ENCODE measurements at places on chromosomes 6 and 20.

DNA sequence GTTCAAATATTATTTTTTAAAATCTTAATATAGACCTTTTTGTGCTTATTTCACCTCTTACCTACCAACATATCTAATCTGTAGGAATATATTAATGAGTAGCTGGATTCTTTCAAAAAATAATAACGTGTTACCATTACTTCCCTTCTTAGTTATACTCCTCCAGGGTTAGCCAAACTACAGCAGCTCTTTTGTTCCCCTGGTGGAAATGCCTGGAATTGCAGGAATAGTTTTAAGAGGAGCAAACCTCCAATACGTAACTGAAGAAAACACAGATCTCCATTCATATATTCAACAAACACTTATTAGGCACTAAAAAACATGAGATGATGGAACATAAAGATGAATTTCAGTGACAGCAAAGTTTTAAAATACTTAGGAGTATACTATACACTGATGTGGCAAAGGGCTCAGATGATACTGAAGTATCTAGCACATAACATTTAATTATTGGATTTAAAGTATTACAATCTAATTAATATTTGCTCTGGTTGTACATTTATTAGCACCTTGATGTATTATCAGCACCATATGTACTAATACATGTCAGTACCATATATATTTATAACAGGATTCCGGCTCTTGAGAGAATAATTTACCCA, 78.3 kb downstream of the TBX18 start:
- no peak for DNase-seq

- DNase-seq = no peak
Observed at GRCh38 chr20:25580711-25581110, 4.6 kb downstream of the NINL start.

GRCh38 chr20:34524426-34524825, 8.2 kb downstream of the DYNLRB1 start:
- no peak for DNase-seq

GRCh38 chr6:156107624-156108101, 652.0 kb upstream of the NOX3 start:
- DNase-seq = no peak

DNA sequence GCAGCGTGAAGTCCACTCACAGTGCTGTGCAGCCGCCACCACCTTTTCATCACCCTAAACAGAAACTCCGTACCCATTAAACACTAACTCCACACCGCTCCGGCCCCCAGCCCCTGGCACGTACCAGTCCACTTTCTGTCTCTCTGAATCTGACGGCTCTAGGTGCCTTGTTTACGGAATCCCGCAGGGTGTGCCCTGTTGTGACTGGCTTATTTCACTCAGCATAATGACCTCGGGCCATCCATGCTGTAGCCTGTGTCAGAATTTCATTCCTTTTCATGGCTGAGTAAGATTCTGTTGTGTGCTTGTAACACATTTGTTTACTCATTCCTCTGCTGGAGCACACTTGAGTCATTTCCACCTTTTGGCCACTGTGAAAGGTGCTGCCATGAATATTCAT, 18.0 kb downstream of the TCFL5 start:
- no peak for DNase-seq

- no peak for DNase-seq
Observed at GRCh38 chr6:148367411-148368024, 24.9 kb downstream of the SASH1 start.

DNA sequence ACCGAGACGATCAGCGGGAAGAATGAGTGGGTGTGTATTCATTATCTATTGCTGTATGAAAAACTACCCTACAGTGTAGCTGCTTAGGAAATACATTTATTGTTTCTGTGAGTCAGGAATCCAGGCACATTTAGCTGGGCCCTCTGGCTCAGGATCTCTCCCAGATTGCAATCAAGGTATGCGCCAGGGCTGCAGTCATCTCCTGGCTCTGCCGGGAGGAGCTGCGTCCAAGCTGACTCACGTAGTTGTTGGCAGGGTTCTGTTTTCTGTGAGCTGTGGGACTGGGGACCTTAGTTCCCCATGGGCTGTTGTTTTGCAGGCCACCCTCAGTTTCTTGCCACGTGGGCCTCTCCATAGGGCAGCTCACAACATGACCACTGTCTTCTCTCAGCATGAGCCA, 68.2 kb upstream of the FUCA2 start:
- no peak for DNase-seq

DNA sequence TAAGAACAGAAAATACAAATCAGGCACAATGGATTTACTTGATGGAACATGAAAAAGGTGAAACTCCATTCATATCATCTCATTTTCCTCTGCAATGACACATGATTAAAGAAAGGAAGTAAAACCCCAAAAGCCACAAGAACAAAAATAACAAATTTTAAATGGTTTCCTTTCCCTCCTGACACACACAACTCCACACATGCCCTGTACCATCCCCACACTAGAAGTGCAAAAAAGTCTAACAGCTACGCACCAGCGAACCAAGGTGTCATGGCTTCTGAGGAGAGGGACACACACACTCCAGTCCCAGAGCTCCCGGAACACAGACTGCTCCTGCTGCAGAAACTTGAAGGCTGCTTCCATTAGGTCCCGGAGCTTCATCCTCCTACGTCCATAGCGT, 25.3 kb downstream of the MDN1 start:
- no peak for DNase-seq

DNA sequence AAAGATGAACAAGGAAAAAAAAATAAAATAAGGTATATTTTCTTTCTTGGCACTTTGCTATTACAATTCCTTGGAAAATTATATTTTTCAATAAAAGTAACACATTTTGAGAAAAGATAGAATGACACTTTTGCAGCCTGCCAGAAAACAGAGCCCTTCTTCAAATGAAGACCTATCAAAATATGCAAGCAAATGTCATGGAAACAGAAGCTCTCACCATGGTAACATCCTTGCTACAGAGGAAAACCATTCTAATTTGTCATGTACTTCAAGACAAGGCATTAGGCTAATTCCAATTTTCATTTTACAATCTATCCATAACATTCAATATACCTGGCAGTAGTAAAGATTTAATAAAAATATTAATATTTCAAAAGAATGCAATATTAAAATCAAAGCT, 177.9 kb downstream of the RNGTT start:
- DNase-seq = no peak

- DNase-seq = no peak
Observed at GRCh38 chr6:42229506-42230119, 12.0 kb upstream of the MRPS10 start.

DNA sequence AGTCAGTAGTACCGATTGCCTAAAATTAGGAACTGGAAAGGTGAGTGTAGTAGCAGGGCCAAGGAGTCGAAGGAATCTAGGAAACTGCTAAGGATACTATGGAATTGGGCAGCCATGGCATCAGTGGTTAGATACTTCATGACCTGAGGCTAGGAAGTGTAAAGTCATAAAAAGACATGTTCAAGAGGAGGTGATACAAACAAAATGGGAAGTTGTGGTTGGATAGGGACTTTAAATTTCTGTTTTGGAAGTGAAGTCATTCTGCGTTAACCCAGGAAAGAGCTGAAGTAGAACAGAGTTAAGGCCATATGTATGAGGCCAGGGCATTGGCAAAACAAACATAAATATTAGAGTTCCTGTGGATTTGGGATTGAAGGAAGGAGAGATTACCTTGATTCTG, 88.6 kb upstream of the TMEM181 start:
- no peak for DNase-seq

- DNase-seq = no peak
Observed at GRCh38 chr20:26276554-26277210, 580.0 kb upstream of the ZNF337 start.

DNA sequence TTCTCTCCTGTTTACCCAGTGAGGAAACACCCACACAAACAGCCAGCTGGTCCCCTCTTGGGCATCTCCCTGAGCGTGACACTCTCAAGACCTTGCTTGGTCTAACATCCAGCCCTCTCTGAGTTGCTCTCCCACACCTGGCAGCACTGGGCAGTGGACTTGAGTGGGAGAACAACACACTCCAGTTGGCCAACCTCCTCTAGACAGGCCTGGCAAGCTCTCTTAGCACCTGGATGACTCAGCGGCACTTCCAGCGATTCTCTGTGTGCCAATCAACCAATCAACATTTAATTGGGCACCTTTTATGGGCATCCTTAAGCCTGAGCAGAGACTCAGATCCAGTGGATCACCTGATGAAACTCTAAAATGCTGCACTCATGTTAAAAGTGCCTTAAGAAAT, 76.6 kb upstream of the QKI start:
- DNase-seq = no peak

DNA sequence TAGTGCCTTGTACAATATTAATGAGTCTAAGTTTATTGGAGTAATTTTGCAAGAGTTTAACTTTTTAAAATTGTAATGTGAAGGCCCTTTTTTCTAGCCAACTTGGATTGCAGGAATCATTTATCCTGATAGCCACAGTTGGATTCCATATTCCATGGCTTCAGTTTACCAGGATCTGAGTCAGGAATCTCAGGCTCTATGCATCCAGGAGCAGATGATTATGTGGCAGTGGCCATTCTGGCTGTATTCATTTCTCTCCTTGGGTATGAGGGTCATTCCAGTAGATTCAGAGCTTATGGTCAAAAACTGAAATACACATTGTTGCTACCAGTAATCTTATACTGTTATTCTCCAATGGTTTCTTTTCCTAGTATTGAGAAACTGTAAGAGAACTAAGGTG, 2.9 kb downstream of the AIG1 start:
- no peak for DNase-seq

DNA sequence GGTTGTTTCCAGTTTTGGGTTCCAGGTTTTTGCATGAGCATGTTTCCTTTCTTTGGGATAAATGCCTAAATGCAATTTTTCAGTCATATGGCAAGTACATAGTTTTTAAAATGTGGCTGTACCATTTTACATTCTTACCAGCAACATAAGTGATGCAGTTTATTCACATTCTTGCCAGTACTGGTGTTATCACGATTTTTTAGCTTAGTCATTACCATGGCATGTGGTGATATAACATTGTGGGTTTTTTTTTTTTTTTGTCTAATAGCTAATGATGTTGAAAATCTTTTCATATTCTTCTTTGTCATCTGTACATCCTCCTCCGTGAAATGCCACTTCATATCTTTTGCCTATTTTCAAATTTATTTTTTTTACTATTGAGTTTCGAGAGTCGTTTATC, 2.9 kb upstream of the TDRD6 start:
- DNase-seq = no peak

DNA sequence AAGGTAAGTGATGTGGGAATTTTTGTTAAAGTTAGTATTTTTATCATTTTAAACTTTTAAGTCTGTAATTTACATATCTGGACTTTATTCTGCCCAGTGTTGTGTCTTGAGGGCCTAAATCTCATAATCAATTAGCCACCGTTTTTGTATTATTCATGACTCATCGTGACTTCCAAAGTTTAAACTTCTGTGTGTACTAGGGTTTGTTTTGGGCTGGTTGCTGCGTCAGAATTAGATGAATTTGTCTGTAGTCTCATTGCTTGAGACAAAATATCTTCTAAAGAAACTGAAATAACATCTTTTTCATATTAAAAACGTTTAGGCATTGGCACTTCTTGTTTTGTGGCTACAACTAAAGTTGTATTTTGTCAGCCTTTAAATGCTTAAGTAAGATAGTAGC, 41.3 kb downstream of the CDYL start:
- DNase-seq = no peak

GRCh38 chr6:87322304-87323212, at the start of gene SMIM8:
Gene SMIM8 (plus strand): TSS chr6:87322588. CDS start chr6:87337032, 14,444 bp downstream.
- DNase-seq = peak; percentile 87
